ENCODE measurements at places on chromosomes 7 and 10. TPM values are rescaled to one million over a fixed set of nuclear protein-coding genes. Genes with fewer than 3 reads are reported as not detected.

DNA sequence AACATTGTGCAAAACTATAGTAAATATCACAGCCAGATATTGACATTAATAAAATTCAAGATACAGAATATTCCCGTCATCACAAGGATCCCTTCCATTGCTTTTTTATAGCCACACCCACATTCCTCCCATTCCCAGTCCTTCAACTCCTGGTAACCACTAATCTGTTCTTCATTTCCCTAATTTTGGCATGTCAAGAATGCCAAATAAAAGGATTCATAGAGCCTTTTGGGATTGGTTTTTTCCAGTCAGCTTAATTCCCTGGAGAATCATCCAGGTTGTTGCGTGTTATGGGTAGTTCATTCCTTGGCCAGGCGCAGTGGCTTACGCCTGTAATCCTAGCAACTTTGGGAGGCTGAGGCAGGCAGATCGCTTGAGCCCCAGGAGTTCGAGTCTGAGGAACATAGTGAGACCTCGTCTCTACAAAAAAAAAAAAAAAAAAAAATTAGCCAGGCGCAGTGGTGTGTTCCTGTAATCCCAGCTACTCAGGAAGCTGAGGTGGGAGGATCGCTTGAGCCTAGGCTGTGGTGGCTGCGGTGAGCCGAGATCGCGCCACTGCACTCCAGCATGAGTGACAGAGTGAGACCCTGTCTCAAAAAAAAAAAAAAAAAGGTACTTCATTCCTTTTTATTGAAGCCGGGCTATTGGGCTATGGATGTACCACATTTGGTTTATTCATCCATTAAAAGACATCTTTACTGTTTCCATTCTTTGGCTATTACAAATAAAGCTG is 2.7 kb downstream of the OGDH start:
- DNase-seq, result no peak

- no peak for DNase-seq
Measured at GRCh38 chr7:96116173-96116572, 205.7 kb downstream of the SLC25A13 start.

GRCh38 chr7:1508277-1508758 is 4.1 kb upstream of the INTS1 start:
- no peak for DNase-seq

DNA sequence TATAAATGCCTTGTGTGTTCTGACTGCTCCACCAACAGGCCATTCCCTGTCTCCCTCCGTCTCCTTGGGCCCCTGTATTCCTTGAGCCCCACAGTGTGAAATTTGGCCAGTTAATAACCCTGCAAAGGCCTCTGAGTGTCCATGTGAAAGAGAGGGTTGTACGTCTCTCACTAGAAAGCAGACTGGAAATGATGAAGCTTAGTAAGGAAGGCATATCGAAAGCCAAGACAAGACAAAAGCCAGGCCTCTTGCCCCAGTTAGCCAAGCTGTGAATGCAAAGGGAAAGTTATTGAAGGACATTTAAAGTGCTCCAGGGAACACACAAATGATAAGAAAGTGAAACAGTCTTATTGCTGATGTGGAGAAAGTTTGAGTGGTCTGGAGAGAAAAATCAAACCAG is 680.2 kb downstream of the SDK1 start:
- DNase-seq, result no peak

DNA sequence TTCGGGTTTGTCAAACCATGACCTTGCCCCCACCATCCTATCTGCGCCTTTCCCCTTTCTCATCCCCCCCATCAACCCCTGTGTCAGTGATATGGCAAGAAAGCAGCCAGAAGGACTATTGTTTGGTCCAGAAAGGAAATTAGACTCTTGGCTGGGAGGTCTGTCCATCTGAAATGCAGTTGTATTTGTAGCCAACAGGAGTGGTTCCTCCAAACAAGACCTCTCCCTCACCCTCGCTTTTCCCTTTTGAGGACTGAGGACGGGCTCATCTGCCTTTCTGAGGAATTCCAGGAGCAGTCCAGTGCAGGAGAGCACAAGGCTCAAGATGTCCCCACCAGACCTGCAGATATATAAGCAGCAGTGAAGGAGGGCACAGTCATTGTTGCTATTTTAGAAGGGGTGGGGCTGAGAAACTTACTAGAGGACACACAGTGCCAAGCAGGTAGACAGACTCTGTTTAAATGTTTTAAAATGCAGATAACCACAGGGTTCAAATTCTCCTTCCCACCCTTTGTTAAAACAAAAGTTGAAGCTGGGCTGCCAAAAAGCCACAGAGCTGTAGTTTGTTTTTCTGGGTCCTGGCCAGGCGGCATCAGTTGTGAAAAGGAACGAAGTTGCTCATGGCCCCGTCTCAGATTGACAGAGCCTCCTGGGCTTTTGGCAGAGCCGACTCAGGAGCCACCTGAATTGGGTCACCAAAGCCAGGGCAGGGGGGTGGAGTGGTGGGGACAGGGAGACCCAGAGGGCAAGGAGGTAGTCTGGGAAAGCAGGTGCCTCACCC is 37.3 kb downstream of the CYP17A1 start:
- no peak for DNase-seq

C7orf33 gene
- not detected for total RNA-seq
